RCC 7860 (cell line): ENCODE measurements at places on chromosomes 2 and 18.
A peak's percentile ranks its signal among the peaks of the same experiment; 100 is the strongest.

GRCh38 chr18:38307914-38308313, 742.3 kb upstream of the CELF4 start:
- no peak for DNase-seq

GRCh38 chr18:2515171-2515787, 56.0 kb downstream of the METTL4 start:
- peak; percentile 80 for DNase-seq

GRCh38 chr2:30628341-30628740, 178.9 kb downstream of the CAPN13 start:
- peak; percentile 35 for DNase-seq

- no peak for DNase-seq
These were observed 58.9 kb upstream of the FAM136A start for GRCh38 chr2:70360661-70361270.

DNA sequence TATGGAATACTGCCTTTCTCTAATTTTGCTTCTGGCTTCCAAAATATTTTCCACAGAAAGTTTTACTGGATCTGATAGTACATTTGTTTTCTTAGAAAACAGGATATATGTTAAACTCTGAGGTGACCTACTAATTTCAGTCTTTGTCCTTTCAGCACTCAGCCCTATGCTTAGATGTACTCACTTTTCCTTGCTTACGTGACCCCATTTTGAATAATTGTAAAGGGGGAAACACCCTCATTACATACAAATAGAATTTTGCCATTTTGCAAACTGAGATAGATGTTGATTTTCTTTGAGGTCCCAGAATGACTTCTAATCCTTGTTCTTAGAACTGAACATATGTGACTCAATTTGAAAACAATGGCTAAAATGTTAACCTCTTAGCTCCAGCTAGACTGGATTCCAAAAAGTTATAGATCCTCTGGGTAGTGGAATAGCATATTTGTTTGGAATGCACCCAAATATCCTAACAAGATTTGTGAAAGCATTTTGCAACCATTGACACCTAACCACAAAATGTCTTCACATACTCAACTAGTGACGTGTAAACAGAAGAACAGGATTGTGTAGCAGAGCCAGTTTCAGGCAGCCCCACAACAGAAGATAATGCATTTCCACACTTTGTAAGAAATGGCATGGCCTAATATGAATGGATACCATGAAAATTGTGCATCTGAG, 44.8 kb upstream of the EHBP1 start:
- peak; percentile 44 for DNase-seq

DNA sequence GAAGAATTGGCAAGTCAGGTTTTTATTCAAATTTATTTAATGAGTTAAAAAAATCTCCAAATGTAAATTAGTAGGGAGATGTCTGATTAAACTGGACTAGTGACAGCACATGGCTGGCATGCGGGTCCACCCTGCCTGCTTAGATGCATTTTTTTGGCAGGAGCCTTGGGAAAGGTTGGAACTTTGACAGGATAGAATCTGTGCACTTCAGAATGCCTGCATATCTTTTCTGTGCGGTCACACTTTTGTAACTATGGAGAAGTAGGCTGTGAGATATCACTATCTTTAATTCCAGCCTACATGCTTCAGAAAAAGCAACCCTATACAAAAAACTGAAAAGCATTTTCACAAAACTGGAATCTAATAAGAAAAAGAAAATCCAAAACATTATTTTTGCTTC, 317.8 kb downstream of the MBD2 start:
- no peak for DNase-seq

DNA sequence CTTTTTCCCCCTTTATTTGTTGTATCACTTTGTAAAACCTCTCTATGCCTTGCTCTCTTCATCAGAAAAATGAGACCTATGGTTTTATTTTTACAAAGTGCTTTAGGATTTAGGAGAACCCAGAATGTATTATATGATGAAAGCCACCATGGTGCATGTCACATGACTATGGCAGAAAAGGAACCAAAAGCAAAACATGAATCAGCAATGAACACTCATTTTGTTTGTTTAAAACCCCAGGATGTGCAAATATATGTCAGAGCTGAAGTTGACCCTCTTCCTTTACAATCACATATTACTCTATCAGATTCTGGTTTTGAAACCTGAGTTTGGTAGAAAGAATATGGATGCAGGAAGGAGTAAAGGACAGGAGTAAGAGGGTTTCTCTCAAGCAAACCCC, 70.0 kb downstream of the FIGN start:
- peak; percentile 59 for DNase-seq

- no peak for DNase-seq
These were observed 11.2 kb downstream of the NCK2 start for GRCh38 chr2:105755895-105756294.

- no peak for DNase-seq
These were observed 219.0 kb downstream of the ACTR3 start for GRCh38 chr2:114108824-114109416.

GRCh38 chr2:2875831-2876230, 501.8 kb downstream of the EIPR1 start:
- DNase-seq = no peak

DNA sequence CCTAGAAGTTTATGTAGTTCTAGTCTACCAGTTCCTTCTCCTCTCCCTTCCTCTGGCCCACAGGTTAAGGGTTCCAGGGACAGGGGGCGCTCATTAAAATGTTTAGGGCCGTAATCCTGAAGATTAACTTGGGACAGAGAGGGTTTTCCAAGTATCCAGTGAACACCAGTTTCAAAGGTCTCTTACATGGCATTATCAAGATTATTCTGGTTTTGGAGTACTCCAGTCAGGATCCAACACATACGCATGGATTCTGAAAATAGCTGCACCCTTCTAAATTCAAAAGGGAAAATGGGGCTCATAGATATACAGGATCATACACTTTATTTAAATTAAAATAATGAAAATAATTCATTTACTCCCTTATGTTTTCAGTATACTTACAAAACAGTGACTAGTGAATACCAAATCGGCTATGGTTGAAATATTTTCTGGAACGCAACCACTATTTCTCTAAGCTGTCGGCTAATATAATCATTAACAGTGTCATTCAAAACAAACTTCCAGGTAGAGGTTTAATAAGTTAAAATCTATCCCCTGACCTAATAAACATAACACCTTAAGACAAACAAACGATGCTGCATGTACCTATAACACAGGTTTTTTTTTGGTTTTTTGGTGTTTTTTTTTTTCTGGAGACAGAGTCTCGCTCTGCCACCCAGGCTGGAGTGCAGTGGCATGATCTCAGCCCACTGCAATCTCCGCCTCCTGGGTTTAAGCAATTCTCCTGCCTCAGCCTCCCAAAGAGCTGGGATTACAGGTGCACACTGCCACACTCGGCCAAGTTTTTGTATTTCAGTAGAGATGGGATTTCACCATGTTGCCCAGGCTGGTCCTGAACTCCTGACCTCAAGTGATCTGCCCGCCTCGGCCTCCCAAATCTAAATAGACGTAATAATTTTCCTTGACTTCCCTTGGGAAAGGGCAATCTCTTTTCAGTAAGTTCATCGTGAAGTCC, 44.7 kb downstream of the MGAT4A start:
- DNase-seq = no peak

DNA sequence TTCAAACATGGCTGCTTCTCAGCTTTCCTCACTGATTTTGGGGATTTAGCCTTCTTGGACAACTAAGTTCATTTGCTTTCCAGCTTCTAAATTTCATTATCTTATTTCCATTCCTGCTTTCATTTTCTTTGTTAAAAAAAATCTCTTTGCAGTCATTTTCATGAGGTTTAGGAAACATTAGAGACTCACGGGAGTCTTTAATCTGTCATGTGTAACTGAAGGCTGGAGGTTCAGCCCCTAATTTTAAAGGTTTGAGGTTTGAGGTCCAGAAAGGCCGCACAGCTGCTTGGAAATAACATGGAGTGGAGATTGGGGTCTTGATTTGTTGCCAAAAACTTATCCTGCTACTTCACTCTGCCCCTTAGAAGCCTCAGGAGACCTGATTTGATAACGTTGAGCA, 30.3 kb downstream of the PROKR1 start:
- no peak for DNase-seq

- DNase-seq = no peak
These were observed 8.6 kb downstream of the SPR start for GRCh38 chr2:72895759-72896281.

GRCh38 chr2:213161759-213162515, 10.5 kb upstream of the IKZF2 start:
- no peak for DNase-seq

GRCh38 chr2:213189001-213189899, 37.8 kb upstream of the IKZF2 start:
- DNase-seq = no peak

DNA sequence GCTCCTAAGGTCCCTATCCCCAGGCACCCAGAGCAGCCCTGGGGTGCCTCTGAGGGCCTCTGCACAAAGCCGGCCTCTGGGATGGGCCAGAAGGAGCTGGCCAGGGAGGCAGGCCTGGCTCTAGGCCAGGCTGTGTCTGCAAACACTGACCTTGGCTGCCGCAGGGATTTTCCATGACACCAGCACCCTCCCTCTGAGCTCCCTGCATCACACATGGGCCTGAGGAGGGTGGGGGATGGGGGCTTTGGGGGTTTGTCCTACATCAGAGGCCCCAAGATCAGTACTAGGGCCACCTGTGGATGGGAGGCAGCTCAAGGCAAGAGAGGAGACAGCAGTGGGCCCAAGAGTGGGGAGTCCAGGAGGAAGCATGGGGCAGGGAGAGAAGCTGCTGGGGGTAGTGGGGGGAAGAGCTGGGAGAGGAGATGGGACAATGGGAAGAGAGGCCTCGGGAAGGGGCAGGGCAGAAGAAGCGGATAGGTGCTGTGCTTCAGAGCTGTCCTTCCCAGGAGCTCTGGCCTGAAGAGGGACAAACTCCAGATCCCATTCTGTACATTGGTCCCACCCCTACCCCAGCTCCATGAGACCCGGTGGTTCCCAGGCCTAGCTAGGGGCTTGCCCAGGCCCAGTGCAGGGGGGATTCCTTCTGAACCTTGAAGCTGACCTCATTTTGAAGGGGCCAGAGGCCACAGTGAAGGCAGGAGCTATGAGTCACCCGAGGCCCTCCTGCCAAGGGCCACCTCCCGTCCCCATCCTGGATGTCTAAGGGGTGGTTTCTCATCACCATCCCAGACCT, 28.0 kb downstream of the KCNK3 start:
- DNase-seq = peak; percentile 79

DNA sequence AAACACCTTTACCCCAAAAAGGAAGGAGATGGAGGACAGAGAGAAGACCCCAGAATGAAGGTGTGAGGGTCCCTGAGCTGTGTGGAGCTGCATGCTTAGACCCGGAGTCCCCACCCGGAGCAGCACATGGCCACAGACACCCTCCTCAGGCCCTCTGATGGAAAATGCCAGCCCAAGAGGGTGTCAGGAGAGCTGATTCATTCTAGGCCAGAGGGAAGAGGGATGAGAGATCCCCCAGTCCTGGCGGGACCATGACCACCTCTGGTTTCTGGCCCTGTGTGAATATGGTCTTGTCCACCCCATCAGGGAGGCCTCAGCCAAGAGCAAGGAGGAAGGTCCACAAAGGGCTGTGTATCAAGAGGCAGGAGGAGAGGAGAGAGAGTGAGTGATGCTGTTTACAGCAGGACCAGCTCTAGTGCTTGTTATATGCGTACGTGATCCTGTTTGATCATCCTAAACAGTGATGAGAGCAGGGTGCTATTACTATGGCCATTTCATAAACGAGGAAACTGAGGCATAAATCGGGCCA, 186.6 kb upstream of the HAAO start:
- DNase-seq = no peak

- DNase-seq = no peak
These were observed 82.5 kb upstream of the MMADHC start for GRCh38 chr2:149670086-149670485.

GRCh38 chr2:375270-375955, 87.5 kb upstream of the ALKAL2 start:
- DNase-seq = no peak

DNA sequence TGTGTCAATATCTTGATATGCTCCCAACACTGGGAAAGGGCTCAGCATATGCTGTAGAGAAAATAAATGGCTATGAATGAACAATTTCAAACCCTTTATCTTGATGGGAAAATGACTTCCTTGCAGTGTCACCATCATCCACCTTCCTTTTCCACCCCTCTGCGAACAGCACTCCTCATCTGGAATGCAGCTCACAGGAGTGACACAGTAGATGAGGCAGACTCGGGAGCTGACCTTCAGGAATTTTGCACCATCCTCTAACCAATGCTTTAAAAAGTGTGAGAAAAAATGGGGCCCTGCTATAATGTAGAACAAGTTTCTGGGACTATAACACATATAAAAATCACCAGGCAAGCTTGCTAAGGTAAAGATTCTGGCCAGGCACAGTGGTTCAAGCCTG, 41.3 kb upstream of the YPEL5 start:
- DNase-seq = peak; percentile 70

GRCh38 chr2:14752295-14752694, 119.8 kb downstream of the LRATD1 start:
- DNase-seq = no peak

DNA sequence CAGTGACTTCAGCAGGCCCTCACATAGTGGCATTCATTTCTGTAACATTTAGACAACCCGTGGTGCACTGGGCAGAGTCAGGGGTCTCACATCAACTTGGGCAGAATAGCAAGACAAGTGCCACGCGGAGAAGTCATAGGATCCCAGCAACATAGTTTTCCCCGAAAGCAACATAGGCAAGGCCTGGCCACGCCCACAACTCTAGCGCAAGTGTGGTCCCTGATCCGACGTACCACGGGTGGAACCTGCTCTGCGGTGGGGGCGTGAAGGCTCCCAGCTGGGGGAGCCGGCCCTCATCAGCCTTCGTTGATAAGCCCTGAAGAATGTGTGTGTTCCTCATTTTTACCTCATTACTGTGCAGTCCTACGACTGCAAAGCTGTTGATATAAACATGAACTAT, 261.2 kb downstream of the EIPR1 start:
- DNase-seq = no peak

GRCh38 chr2:136001131-136001530, 15.7 kb upstream of the DARS1 start:
- DNase-seq = no peak

DNA sequence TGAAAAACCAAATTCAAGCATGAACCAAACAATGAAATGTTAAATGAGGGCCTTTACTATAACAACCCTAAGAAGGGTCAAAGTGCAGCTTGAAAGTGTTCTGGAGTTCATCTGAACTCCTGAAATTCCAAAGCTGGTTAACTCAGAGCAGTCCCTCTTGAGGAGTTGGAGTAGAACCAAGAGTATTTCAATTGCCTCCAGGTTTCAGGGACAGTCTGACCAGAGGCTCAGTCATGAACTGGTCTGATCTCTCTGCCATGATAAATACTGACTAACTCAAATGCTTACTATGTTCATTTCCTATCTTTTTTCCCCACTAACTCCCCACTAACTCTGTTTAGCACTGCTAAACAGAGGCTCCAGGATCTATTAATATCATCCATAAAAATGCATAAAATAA, 2.7 kb downstream of the STARD7 start:
- no peak for DNase-seq

DNA sequence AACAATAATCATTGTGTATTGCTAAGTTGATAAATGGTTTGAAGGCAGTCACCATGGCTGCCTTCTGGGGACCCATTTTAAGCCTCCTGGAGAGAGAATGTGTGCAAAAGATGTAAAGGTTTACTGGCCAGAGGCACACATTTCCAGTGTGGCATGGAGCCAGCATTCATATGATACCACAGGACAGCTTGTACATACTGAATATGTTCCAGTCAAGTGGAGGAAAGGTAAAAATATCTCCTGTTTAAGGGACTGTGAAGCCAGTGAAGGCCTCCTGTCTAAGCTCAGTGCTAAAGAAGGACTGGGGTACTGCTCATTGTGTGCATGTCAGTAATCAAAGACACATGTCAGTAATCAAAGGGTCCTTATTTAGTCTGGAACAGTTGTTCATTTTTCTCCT, 119.2 kb downstream of the BABAM2 start:
- DNase-seq = no peak

- no peak for DNase-seq
These were observed 21.4 kb upstream of the PLEKHM3 start for GRCh38 chr2:208046686-208047085.
